ENCODE measurements at places on chromosomes 6 and 20.

DNA sequence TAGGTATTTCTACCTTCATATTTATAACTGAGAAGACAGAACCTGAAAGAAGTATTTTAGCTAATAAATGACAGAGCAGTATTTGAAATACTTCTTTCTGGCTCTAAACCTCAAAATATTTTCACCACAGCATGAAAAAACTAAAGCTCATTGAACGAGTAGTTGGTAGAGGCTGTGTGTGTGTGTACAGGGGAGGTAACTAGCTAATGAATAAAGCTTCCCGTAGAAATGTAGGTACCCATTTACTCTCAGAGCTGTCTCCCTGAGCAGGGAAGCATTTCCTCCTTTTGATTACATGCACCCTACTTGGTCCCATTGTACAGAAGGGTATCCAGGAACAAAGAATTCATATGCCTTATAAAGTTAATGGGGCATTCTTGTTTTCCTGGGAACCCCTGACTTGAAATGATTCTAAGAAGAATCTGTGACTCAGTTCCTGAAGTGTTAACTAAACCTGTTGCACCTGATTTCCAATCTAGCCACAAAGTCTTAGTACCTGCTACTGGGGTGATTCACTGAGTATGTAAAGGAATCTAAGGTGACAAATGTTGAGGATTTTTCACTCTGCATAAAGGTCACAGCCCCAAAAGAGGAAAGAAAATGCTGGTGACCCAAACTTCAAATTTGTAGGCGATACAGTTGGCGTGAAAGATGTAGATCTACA is 12.5 kb downstream of the CRYBG1 start:
- no peak for DNase-seq

DNA sequence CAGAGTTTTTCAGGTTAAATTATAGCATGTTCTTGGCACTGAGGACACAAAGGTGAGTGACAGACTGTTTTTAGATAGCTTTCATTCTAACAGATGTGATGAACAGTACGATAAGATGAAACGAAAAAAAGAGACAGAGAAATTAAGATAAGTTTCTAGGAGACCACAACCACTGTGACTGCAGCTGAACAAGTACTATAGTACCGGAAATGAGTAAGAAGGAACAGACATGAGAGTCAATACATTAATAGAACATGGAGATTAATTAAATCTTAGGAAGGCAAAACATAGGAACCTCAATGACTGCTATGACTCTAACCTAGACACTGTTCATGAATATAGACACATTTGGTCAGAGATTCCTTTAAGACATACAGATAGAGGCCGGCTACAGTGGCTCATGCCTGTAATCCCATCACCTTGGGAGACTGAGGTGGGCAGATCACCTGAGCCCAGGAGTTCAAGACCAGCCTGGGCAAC is 40.2 kb downstream of the HBS1L start:
- no peak for DNase-seq

GRCh38 chr20:58202044-58202443 is 26.4 kb downstream of the ANKRD60 start:
- DNase-seq = no peak

GRCh38 chr20:45833883-45834796 is 541 bp downstream of the SNX21 start:
- peak; percentile 25 for DNase-seq

DNA sequence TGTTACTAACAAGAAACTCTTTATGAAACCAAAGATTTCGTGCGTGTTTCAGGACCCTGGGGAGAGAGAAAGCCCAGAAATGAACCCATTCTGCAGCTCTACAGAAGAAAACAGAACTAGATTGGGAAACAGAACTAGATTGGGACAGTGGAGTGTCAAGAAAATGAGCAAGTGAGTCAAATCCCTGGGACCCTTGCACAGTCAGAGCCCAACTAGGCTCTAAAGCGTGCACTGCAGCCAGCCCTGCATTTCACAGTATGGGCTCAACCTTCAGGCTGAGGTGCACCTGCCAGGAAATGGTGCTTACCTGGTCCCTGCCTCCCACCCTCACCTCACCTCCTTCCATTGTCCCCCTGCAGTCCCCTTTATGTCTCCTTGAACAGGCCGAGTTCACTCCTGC is 39.7 kb downstream of the BFSP1 start:
- no peak for DNase-seq

DNA sequence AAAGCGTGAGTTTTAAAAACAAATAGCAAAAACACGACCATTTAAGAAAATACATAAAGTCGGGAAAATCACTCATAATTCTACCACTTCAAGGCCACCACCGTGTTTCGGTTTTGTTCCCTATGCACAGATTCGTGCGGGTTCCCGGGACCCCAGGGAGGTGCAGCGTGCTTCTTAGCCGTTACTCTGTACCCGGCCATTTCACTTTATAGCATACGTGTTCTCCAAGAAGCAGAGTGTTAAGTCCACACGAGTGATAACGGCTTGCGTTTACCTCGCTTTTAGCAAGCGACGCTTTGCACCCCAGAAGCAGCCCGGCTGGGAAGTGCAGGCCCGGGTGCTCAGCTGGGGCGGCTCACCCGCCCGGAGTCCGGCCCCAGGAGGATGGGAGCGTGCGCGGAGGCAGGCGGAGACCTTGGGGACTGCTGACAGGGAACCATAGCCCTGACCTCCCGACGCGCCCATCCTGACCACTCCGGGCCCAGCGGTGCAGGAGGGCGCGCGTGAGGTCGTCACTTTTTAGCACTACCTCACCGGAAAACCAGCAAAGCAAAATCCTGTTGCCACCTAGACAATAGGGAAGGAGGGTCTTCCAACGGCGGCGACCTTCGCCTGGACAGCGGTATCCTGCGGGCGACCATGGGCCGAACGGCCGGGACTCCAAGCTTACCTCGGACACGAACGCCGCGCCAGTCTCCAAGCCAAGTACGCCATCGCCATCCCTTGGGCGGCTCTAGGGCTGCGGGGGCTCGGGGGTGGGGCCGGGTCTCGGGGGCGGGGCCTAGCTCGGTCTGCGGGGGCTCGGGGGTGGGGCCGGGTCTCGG is at the start of gene ECI2:
ECI2 (minus strand) TSS at position 735 of the 824 bp plus-strand sequence; CDS start at position 720, 15 bp downstream.
- DNase-seq = no peak

- DNase-seq = no peak
Observed at GRCh38 chr20:49729780-49730179, 16.1 kb upstream of the B4GALT5 start.

DNA sequence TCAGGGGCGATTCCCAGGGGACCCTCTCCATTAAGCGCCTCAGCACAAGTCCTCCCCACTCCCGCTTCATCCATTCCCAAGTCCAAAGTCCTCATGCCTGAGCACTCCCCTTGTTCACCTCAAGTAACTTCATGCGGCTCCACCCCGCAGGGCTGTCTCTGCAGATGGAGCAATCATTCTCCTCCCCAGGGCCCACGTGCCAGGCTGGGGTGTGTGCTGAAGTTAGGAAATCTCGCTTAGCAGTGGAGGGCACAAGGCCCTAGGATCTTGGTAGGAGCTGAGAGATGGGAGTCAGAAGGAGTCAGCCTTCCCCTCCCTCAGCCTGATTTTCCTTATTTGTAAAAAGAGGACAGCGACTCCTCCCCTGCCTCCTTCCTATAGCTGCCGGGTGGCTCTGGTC is 3.5 kb downstream of the TGM3 start:
- no peak for DNase-seq

- no peak for DNase-seq
Observed at GRCh38 chr6:453152-453551, 61.6 kb downstream of the IRF4 start.

- no peak for DNase-seq
Observed at GRCh38 chr6:169292338-169293124, 38.9 kb upstream of the THBS2 start.

DNA sequence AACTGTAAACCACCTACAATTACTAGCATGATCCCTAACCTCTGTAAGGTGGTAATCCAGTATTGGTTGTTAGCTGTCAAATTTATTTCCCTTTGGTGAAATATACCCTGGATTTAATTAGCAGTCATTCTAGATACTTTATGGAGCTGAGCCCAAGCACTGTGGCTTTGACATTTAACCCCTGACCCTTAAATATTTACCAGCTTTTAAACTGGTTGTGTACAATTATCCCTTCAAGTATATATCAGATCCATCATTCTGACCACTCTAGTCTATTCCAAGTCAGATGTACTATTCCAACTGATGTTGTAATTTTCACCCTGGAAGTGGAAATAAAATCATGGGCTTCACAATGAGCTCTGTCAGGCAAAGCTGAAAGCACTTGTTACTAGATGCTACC is 229.6 kb downstream of the FOXC1 start:
- no peak for DNase-seq

DNA sequence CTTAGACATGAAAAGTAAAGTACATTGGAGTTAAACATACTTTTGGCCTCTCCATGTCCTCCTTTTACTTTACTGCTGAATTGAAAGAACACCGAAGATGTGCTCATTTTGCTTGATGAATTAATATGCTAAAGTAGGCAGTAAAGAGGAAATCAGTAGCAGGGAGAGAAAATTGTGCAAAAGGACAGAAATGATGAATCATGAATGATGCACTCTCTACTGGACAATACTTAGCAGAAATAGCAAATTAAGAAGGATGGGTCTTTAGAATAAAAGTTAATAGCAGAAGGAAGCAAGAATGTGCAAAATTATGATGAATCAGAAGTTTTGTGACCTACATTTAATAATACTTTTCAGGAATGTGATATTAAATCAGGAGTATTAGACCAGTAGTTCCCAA is 8.4 kb upstream of the SPINT3 start:
- no peak for DNase-seq

DNA sequence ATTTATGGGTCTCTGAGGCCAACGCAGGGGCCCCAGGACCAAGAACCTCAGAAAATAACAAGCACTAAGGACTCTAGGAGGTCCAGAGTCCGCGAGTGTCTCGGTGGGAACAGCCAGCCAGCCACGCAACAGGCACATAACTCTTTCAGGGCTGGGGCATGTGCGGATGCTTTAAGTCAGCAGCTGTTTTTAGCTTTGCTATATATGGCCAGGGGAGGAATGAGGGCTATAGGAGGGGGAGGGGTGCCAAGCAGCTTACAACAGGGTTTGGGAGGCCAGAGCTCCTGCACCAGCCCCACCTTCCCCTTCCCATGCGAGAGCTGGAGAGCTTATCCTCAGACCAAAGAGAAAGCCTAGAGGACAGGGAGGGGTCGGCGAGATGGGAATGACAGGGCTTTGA is 6.2 kb downstream of the JPH2 start:
- no peak for DNase-seq

- DNase-seq = no peak
Observed at GRCh38 chr20:1964659-1965405, 29.0 kb downstream of the PDYN start.
